ENCODE measurements at places on chromosomes 12 and 14. TPM values are rescaled to one million over a fixed set of nuclear protein-coding genes. Genes with fewer than 3 reads are reported as not detected.

TRIM9 gene
- 6.0 TPM for total RNA-seq

GDF3 gene
- total RNA-seq, result not detected

TNS2 gene
- 138 TPM for total RNA-seq

EXOC3L4 gene
- total RNA-seq, result 1.0 TPM

ALDH2 gene
- 58.4 TPM for total RNA-seq

GRCh38 chr12:91328451-91328850 lies 145.8 kb upstream of the DCN start:
- no peaks in the 10 kb centered on the region for H3K36me3 ChIP-seq
- no peak for DNase-seq
- H3K27me3 ChIP-seq, result no peaks in the 10 kb centered on the region

GRCh38 chr14:94921882-94922585 lies 152.1 kb upstream of the GSC start:
- DNase-seq, result no peak
- no peaks in the 10 kb centered on the region for H3K36me3 ChIP-seq
- no peaks in the 10 kb centered on the region for H3K27me3 ChIP-seq
- no peaks in the 10 kb centered on the region for H3K4me1 ChIP-seq
- H3K4me3 ChIP-seq, result no peak overlapping the region

DNA sequence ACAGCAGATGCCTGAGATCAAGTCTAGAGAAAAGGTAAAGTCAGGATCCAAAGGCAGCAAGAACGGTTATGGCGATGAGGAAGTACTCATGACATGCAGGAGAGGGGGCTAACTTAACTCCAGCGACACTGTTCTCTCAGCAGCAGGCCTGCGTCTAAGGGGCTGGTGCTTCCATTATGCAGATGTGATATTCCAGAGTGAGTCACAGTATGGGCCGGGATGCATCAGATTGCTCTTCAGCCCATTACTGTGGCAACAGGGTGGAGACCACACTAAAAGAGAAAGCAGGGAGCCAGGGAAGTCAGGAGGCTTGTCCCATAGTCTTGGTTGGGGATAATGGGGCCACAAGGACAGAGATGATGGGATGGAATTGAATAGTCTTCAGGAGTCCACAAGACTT lies 151.8 kb upstream of the NTF3 start:
- no peaks in the 10 kb centered on the region for H3K36me3 ChIP-seq
- H3K4me3 ChIP-seq, result no peak overlapping the region
- no peak overlapping the region for H3K27ac ChIP-seq
- no peaks in the 10 kb centered on the region for H3K27me3 ChIP-seq

DNA sequence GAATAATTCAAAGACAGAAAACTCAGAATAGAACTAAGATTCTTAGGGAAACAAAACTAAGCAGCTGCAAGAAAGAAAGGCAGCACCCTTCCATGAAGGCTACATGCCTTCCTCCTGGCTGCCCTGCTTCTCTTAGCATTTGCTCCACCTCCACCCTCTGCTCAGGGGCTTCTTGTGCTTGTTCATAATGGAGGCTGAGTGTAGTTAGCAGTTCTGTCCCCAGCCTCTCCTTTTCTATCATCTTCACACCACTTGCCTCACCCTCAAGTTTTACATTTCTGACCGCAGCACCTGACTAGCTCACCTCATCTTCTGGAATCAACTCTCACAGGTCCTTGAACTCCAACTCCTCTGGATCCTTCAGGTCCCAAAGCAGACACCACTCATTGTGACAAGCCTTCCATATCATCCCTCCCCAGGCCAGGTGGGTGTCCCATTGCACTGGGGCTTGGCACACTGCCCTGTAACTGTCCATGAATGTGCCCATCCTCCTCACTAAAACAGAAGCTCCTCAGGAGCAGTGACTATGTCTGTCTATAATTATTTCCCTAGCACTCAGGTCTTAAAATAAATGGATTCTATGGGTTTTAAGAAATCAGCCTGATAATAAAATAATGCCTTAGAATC lies 139.1 kb downstream of the TMTC1 start:
- no peak overlapping the region for H3K4me3 ChIP-seq
- no peaks in the 10 kb centered on the region for H3K27me3 ChIP-seq
- peaks cover 20% of the 10 kb centered on the region for H3K4me1 ChIP-seq
- no peak for DNase-seq

- no peak overlapping the region for H3K27ac ChIP-seq
- no peak for DNase-seq
- no peaks in the 10 kb centered on the region for H3K4me1 ChIP-seq
- no peak overlapping the region for H3K4me3 ChIP-seq
- H3K27me3 ChIP-seq, result no peaks in the 10 kb centered on the region
- no peaks in the 10 kb centered on the region for H3K36me3 ChIP-seq
These were observed 228.6 kb upstream of the E2F7 start for GRCh38 chr12:77294016-77294415.

GRCh38 chr12:49339464-49339861 lies 2.5 kb upstream of the C1QL4 start:
- no peak overlapping the region for H3K4me3 ChIP-seq
- H3K27ac ChIP-seq, result no peak overlapping the region
- no peak for DNase-seq
- H3K36me3 ChIP-seq, result no peaks in the 10 kb centered on the region
- peaks cover 10% of the 10 kb centered on the region for H3K4me1 ChIP-seq
- H3K27me3 ChIP-seq, result peaks cover 3% of the 10 kb centered on the region

DNA sequence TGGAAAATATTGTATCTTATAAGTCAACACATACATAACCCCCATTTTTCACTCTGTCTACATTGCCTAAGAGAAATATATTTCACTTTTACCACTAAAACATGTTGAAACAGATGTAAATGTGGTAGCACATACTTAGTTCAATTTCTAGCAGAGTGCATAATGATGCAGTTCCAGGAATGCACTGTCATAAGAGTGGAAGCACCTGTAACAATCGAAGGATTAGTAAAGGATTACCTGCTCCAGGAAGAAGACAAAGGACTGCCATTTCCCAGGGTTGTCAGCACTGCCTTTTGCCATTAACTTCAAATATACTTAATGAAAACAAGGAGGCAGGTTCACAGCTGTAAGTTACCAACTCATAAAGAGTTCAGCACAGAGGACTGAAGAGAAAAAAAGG lies 24.6 kb downstream of the DAD1 start:
- H3K4me1 ChIP-seq, result no peaks in the 10 kb centered on the region
- H3K4me3 ChIP-seq, result no peak overlapping the region
- H3K36me3 ChIP-seq, result no peaks in the 10 kb centered on the region
- no peaks in the 10 kb centered on the region for H3K27me3 ChIP-seq
- H3K27ac ChIP-seq, result no peak overlapping the region

DNA sequence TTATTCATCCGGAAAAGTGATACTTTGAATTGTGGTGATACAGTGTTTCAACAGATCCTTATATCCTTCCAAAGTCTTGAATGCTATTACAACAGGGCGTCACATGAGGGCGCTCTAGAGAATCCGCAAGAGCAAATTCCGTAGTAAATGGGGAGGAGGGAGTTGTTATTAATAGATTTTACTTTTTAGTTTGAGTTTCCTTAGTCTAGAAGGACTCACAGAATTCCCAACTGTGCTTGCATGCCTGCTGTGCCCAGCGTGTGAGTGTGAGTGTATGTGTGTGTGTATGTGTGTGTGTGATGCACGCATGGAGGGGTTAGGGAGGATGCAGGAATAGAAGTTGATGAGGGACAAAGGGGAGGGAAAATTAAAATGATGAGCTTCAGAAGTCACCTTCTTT lies 375.3 kb downstream of the C12orf75 start:
- H3K27ac ChIP-seq, result no peak overlapping the region
- no peak overlapping the region for H3K4me3 ChIP-seq
- H3K27me3 ChIP-seq, result no peaks in the 10 kb centered on the region
- no peaks in the 10 kb centered on the region for H3K4me1 ChIP-seq

GRCh38 chr12:1726753-1727152 lies 35.9 kb downstream of the ADIPOR2 start:
- no peaks in the 10 kb centered on the region for H3K4me1 ChIP-seq
- H3K27ac ChIP-seq, result no peak overlapping the region
- no peaks in the 10 kb centered on the region for H3K36me3 ChIP-seq

GRCh38 chr12:49967777-49968250 lies 4.9 kb upstream of the AQP6 start:
- H3K36me3 ChIP-seq, result no peaks in the 10 kb centered on the region
- peak overlapping the region; percentile 49 for H3K4me3 ChIP-seq
- no peak for DNase-seq
- no peaks in the 10 kb centered on the region for H3K27me3 ChIP-seq
- no peak overlapping the region for H3K27ac ChIP-seq

- H3K27me3 ChIP-seq, result no peaks in the 10 kb centered on the region
- H3K36me3 ChIP-seq, result no peaks in the 10 kb centered on the region
- H3K27ac ChIP-seq, result no peak overlapping the region
- H3K4me3 ChIP-seq, result no peak overlapping the region
- no peaks in the 10 kb centered on the region for H3K4me1 ChIP-seq
- DNase-seq, result no peak
These were observed 24.7 kb upstream of the MYBPC1 start for GRCh38 chr12:101570047-101570446.

- no peak for DNase-seq
- no peak overlapping the region for H3K27ac ChIP-seq
- no peaks in the 10 kb centered on the region for H3K36me3 ChIP-seq
- no peaks in the 10 kb centered on the region for H3K4me1 ChIP-seq
These were observed 463.5 kb upstream of the NOVA1 start for GRCh38 chr14:27061299-27061698.

- no peaks in the 10 kb centered on the region for H3K4me1 ChIP-seq
- no peak for DNase-seq
- H3K27me3 ChIP-seq, result no peaks in the 10 kb centered on the region
These were observed 6.6 kb downstream of the CFAP54 start for GRCh38 chr12:96495841-96496545.

DNA sequence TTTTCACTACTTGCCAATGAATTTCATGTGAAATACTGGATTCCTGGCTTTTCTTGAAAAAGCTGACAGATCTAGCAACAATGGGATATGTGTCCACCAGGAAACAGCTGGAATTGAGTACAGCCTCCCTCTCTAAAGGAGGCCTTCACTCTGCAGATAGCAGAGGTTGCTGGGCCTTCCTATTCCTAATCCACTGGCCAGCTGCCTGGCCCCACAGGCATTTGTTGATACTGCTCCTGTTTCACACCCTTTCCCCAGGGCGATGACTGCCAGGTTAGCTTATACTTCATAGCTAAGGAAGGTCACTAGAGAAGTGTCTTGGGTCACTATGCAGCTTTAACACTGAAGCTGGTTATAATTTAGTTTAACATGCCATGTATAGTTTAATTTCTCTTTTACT lies 87.5 kb upstream of the PDZRN4 start:
- no peak overlapping the region for H3K4me3 ChIP-seq
- no peaks in the 10 kb centered on the region for H3K4me1 ChIP-seq
- H3K27me3 ChIP-seq, result no peaks in the 10 kb centered on the region

GRCh38 chr12:53805067-53805466 lies 53.3 kb upstream of the CISTR start:
- H3K4me1 ChIP-seq, result no peaks in the 10 kb centered on the region
- no peak overlapping the region for H3K4me3 ChIP-seq
- no peaks in the 10 kb centered on the region for H3K27me3 ChIP-seq

DNA sequence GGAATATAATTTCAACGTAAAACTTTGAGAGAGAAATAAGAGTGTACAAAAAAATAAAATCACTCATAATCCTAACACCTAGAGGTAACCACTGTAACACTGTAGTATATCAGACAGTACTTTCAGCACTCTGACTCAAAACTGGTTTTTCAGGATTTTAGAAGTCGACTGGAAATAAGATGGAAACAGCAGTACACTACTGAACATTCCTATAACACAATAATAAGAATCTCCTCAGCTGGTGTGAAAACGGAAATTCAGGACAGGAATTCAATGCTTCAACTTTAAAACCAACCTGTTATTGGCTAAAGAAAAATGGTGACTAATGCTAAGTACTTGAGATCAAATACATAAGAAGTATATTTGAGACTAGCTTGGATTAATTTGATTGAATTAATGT lies 12.3 kb upstream of the PITPNM2 start:
- no peaks in the 10 kb centered on the region for H3K36me3 ChIP-seq
- no peak overlapping the region for H3K27ac ChIP-seq
- H3K27me3 ChIP-seq, result no peaks in the 10 kb centered on the region
- DNase-seq, result no peak

DNA sequence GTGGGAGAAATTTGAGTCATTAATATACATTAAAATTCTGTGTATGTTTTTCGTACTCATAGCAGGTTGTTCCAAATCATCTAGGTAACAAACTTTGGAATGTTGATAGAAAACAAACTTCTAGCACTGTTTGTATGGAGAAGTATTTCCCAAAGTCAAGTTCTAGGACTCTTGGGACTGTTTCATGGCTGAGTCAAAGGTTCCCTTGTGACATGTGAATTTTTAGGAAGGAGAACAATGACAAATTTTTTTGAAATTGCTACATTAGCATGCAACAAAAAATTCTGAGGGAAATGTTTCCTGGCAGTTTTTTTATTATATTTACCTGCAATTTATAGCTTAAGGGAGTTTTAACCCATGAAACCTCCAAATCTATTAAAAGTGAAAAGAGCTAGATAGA lies 73.8 kb downstream of the RASSF8 start:
- H3K27ac ChIP-seq, result no peak overlapping the region
- H3K27me3 ChIP-seq, result no peaks in the 10 kb centered on the region
- no peak overlapping the region for H3K4me3 ChIP-seq
- DNase-seq, result no peak
- H3K36me3 ChIP-seq, result no peaks in the 10 kb centered on the region
- no peaks in the 10 kb centered on the region for H3K4me1 ChIP-seq

DNA sequence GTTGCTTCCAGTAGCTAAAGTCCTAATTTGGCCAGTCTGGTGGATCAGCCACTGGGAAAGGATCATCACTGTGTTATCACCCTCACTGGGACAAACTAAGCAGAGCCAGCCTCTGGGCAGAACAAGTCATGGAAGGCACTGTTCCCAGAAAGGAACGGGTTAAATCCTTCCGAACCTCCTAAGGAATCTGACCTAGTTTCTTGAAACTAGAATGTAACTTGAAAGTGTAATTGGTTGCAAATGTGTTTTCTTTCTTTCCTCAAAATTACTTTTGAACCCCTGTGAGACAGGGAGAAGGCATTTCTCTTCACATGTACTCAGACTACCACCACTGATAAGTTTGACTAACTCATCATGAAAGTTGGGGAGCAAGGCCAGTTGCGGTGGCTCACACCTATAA lies 18.7 kb upstream of the KICS2 start:
- peaks cover 6% of the 10 kb centered on the region for H3K4me1 ChIP-seq
- no peak for DNase-seq
- no peaks in the 10 kb centered on the region for H3K27me3 ChIP-seq
- peak overlapping the region; percentile 41 for H3K27ac ChIP-seq
- H3K4me3 ChIP-seq, result no peak overlapping the region
- H3K36me3 ChIP-seq, result no peaks in the 10 kb centered on the region

DNA sequence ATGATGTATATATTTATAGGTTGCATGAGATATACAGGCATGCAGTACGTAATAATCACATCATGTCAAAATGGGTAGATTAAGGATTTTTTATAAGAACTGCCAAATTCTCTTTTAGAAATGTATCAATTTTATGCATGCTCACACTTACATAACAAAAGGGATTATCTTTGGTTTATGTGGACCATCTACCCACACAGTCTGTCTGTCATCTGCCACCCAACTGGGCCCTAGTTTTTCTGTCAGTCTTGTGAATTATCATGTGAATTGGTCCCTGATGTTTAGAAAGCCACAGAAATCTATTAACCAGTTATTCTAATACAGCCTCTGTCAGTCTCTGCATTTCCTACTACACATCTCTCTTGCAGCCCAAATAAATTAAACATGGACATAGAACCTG lies 133.4 kb downstream of the ACSS3 start:
- no peak overlapping the region for H3K27ac ChIP-seq
- no peaks in the 10 kb centered on the region for H3K27me3 ChIP-seq
- peaks cover 7% of the 10 kb centered on the region for H3K4me1 ChIP-seq
- H3K4me3 ChIP-seq, result no peak overlapping the region
- DNase-seq, result no peak
- no peaks in the 10 kb centered on the region for H3K36me3 ChIP-seq
